ENCODE measurements at places on chromosomes 12 and 14.

DNA sequence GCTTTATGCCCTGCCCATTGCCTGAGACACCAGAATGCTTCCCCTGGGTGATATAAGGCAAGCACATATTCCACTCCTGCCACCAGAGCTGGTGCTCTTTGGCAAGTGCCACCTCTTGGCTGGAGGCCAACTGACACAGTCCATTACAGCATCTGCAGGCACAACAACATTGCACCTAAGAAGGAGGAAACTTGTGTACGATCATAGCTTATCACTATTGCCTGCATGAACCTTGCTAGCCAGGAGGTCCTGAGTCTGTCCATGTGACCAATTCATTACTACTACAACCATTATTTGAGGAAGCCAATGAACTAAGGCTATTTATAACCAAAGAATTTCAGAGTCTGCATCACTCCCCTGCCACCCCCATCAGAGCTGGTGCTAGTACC is 119.8 kb upstream of the SCAF11 start:
- no peak for DNase-seq

DNA sequence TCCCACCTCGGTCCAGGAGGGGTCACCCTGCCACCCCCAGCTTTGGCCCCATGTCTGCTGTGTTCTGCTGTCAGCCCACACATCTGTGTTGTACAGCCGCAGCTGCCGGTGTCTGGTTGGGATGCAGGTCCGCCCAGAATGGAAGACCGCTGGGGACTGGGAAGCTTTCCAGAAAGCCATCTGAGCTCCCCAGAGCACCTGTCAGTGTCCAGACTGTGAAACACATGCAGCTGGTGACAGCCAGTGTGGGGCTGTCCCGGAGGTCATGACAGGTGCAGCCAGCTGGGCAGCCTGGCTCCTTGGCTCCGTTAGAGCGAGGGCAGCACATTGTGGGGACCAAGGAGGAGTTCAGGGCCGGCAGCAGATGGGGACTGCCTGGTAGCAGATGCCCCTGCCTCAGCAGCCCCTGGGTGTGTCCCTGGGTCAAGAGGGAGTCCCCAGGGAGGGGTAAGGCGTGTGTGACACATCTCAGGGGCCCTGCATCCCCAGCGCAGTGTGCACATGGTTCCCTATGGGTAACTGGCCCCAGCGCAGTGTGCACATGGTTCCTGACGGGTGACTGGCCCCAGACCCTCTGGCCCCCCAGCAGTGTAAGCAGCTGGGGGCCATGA is 16.4 kb downstream of the CEP170B start:
- no peak for DNase-seq

DNA sequence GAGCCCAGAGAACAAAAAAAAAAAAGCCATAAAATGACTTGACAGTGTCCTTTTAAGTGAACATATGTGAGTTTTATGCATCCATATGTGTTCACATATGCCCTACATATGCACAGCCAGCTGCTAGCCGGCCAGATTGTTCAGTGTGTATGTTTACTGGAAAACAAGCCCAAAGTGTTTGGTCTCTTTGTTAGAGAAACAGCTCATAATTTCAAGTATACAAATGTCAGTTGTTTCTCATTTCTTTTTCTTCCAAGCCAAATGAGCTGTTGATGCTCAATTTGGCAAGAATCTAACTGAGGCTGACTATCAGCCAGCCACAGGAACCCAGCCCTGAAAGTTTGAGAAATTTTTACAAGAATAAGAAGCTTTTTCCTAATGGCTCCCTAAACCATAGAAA is 60.8 kb upstream of the TSPAN8 start:
- DNase-seq, result no peak

GRCh38 chr12:102543494-102544485 is 63.4 kb upstream of the IGF1 start:
- no peak for DNase-seq

DNA sequence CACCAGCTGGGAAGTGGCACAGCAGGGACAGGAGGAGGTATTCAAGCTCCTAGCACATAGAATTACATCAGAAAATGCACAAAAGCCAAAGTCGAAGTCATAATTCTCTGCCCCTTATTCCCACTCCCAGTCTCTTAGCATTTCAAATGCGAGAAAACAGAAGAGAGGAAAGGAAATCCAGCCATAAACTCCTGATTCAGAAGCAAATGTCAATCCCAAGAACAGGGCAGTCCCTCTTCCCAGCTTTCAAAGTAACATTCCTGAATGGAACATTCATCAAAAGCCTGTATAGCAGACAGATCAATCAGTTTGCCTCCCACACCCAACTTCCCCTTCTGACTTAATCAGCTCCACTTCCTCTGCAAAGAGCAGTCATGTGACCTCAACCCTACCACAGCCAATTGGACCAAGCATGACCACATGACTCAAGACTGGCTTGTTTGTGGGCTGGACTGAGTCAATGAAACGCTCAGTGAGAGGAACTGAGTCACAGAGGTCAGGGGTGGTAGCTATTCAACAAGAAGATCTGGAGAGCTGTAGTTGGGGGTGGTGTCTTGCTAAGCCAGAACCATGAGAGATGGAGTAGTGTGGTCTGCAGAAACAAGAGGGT is 41.4 kb upstream of the TUNAR start:
- DNase-seq, result no peak

DNA sequence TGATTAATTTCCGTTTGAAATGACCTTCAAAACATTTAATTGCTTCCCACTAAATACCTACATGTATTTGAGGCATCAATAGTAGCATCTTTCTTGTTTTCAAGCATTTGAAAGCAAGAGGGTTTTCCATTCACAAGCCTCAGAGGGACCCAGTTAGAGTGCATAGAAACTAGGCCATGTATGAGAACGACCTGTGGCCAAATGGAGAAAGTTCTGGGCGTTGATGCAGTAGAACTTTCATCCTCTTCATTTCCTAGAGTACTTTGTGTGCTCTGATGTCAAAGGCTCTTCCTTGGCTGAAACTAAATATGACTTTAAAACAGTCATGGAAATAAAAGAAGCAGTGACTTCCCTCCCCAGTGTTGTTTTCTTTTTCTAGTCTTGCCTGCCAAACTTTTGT is 944 bp upstream of the DHRS7 start:
- no peak for DNase-seq

- DNase-seq, result no peak
Observed at GRCh38 chr12:20718294-20718693, 23.2 kb downstream of the SLCO1C1 start.

- DNase-seq, result no peak
Observed at GRCh38 chr14:75980856-75981255, 939 bp downstream of the TGFB3 start.
